HS-5 (cell line): ENCODE measurements at places on chromosomes 1 and 21.

DNA sequence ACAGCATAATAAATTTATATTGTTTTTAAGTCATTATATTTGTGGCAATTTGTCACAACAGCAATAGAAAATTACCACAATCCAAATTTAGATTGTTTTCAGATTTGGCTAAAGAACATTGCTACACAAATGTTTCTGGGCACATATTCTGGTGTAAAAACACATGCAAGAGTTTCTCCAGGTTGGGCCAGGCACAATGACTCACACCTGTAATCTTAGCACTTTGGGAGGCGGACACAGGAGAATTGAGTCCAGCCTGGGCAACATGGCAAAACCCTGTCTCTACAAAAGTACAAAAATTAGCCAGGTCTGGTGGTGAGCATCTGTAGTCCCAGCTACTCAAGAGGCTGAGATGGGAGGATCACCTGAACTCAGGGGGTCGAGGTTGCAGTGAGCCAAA, 8.4 kb downstream of the ERO1B start:
- no peak for DNase-seq

DNA sequence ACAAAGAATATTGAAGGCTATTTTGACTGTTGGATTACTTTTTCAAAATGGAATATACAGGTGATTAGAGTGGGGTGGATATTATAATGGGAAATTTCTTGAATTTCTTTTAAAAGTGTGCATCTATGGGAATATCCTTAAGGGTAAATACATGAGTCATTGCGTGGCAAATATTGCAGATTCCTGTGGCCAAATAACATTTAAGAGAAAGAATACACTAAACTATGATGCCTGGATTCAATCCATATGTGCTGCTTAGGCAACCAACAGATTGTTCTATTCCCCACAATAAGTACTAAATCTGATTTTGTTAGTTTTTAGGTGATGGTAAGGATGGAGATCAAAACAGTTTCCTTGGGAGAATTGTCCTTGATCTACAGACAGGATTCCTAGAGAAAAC, 119.5 kb downstream of the HMCN1 start:
- DNase-seq: peak; percentile 64

DNA sequence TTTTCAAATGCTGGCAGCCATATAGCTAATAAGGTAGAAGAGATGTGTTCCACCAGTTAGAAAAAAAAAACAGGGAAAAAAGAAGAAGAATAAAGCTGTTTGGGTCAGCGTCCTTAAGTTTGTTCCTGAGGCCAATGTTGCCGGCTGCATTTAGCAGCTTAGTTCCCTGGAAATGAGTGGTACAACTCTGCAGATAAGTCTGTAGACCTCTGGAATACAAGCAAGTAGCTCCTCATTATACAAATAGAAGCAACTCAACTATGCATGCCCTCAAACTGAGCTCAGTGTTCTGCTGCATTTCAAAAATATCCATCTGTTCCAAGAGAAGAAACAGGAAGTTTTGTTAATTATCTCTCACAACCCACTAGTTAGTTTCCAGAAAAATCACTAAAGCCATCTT, 181.2 kb upstream of the PKN2 start:
- DNase-seq: no peak

DNA sequence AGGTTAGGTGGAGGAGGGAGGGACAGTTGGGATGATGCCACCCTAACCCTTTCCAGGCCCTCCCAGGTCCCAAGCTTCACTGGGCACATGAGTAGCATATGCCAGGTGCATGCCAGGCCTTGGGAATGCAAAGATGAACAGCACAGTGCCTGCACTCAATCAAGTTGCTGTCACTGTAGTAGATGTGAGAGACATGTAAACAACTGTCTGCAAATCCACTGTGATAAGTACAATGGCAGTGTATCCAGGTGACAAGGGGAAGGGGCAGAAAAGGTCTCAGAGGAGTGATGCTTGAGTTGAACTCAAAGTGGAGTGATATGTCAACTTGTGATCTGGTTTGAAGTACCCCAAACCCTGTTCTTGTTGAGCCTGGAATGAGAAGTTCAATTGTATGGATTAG, 49.5 kb upstream of the LRRN2 start:
- DNase-seq: no peak

DNA sequence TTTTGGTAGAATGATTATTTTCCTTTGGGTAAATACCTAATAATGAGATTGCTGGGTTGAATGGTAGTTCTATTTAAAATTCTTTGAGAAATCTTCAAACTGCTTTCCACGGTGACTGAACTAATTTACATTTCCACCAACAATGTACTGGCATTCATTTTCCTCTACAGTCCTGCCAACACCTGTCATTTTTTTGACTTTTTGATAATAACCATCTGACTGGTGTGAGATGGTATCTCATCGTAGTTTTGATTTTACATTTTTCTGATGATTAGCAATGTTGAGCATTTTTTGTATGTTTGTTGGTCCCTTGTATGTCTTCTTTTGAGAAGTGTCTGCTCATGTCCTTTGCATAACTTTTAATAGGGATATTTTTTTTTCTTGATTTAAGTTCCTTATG, 23.5 kb downstream of the KCNK2 start:
- DNase-seq: no peak

DNA sequence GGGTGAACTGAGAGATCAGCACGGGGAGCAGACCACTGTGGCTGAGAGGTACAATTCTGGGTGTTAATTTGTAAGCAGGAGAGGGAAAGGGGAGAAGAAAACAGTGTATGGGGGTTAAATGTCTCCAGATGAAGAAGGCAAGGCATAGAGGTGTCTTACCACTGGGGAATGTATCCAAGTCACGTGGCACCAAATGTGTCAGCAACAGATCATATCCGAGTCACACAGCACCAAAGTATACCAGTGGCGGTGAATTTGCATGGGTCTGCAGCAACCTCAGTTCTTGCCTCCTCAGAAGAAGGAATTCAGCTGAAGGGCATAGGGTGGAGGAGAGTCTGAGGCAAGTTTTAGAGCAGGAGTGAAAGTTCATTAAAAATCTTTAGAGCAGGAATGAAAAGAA, 21.2 kb upstream of the SYCP1 start:
- DNase-seq: peak; percentile 19

DNA sequence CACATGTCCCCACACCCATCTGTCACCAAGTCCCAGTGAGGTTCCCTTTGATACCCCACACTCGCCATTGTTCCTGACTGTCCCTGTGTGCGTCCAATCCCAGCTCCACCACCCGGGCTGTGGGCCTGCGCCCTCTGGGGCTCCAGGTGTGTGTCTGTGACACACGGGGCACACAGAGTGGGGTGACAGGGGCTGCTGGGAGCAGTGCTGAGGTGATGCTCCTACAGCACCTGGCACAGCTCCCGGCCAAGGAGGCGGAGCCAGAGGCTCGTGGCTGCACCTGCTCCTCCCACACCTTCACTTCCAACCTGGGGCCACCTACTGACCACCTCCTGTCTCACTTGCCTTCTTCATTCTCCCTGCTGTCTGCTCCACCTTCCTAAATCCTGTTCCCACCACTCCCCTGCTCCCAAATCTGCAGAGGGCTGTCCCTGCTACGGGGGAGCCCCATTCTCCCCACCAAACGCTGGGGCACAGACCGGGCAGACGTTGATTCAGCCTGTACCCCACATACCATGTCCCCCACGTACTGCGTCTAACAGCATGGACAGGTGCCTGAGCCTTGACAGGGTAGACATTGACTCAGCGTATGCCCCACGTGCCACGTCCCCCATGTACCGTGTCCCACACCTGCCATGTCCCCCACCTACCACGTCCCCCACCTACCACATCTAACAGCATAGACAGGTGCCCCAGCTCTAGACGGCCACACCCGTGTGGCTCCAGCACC, 16.4 kb downstream of the WDR4 start:
- DNase-seq: no peak

GRCh38 chr21:16082038-16082816, 352.4 kb downstream of the USP25 start:
- DNase-seq: no peak

DNA sequence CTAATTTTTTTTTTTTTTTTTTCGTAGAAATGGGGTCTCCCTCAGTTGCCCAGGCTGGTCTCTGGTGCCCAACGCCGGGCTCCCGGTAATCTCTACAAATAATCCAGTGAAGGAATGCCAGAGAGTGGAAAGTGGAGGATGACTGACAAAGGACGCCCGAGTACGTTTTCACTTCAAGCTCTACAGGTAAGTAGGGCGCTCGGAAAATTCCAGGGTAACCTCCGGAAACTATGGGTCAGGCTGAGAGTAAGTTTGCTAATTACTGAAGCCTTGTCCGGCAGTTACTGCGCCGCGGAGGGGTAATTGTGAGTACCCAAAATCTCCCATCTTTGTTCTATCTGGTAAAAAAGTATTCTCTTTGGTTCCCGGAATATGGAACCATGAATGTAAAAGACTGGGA, 1.8 kb upstream of the ZNF669 start:
- no peak for DNase-seq

GRCh38 chr1:12604114-12604874, 13.7 kb downstream of the DHRS3 start:
- peak; percentile 96 for DNase-seq

DNA sequence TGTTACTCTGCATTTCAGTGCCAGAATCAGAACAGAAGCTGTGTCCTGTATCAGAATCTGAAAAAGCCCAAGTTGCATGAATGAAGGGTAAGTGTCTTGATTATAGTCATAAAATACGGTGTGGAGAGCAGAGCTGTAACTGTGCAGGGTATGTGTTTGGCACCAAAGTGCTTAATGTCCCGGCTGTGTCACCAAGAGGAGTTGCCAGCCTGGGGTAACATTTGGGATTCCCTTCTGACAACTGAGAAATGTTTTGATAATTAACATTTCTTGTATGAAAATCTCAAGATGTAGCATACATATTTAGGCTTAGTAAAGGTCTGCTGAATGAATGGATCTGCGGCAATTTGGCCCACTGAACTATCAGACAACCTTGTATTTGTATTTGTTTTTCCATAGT, 33.3 kb downstream of the AKNAD1 start:
- DNase-seq: no peak

DNA sequence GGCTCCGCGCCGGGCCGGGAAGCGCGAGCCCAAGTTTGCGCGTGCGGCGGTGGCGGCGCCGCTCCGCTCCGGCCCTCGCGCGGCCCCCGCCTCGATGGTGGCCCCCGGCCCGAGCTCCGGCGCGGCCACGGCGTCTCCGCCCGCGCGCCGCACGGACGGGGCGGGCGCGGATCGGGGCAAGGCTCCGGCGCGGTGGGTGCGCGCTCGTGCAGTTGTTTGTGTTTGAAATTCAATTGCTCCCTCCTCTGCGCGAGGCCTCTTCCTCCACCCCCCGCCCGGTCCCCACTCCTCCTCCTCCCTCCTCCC, at the start of gene HDGF:
Gene HDGF, minus strand, starts transcription at position 225 of the 306 bp plus-strand sequence. CDS start 246 bp downstream, outside the sequence.
- no peak for DNase-seq

- DNase-seq: no peak
Observed at GRCh38 chr21:44764319-44765230, 37.0 kb downstream of the UBE2G2 start.

DNA sequence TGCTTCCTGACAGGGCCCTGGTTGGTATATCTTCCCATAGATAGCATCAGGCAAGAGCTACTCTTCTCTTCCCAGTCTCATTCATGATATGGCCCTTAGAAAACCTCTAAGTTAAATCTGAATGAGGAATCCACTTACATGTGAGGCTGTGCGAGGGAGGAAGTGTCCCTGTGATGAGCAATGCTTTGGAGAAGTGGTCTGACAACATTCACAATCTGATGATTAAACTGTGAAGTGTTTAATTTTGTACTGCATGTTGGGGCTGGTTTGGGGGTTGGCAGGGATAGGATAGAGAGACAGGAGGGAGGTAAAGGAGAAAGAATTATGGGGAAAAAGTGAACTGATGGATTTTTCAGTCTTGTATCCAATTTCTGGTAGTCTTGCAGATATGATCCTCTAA, 421.2 kb upstream of the DAB1 start:
- no peak for DNase-seq

DNA sequence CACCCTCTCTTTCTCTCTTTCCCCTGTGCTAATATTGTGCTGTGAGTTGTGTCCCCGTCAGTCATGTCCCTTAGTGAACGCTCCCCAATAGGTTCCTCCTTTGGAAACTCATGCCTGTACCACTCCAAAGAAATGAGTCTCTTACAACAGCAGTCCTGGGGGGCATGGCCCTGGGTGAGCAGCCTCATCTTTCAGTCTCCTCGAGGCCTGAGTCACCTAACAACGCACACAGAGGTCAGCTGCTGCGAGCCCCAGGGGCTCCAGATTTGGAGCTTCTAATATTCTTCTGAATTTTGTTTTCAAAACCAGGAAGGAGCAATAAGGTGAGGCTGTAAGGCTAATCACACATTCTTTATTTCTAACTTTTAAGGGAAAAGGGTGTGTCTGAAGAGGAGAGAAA, 30.5 kb upstream of the ZBTB8A start:
- no peak for DNase-seq

DNA sequence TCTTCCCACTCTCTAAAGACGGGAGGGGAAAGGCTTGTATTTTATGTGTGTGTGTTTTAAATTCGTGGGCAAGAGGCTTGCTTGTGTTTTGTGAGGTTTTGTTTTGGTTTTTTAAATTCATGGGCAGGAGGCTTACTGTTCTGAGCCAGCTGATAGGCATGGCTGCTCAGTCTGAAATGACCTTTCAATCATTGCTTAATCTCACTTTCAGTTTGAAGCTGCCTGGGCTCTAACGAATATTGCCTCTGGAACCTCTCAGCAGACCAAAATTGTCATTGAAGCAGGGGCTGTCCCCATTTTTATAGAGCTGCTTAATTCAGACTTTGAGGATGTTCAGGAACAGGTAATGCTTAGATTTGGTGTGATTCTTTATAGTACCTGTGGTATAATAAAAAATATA, 20.3 kb upstream of the TXLNA start:
- no peak for DNase-seq

- DNase-seq: no peak
Observed at GRCh38 chr1:53062708-53063591, 937 bp downstream of the PODN start.

DNA sequence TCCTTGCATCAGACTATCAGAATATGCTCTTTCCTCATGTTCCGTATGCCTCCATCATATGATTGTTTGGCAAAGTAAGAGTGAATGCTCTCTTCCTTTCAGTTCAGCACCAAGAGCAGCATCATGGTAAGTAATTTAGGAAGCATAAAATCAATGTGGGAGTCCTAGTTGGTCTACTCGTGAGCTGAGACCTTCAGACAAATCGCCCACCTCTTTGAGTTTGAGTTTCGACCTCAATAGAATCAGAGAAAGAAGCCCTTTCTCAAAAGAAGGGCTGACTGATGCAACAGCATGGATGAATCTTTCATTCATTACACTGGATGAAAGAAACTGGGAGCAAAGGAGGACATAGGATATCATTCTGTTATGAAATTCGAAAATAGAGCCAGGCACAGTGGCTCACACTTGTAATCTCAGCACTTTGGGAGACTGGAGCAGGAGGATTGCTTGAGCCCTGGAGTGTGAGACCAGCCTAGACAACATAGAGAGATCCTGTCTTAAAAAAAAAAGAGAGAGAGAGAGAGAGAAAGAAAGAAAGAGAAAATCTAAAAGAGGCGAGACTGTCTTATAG, 112.5 kb downstream of the ZC3H11B start:
- no peak for DNase-seq
